ENCODE measurements at places on chromosomes 2 and 18.

- DNase-seq: no peak
Observed at GRCh38 chr18:6280211-6280743, 134.4 kb downstream of the L3MBTL4 start.

DNA sequence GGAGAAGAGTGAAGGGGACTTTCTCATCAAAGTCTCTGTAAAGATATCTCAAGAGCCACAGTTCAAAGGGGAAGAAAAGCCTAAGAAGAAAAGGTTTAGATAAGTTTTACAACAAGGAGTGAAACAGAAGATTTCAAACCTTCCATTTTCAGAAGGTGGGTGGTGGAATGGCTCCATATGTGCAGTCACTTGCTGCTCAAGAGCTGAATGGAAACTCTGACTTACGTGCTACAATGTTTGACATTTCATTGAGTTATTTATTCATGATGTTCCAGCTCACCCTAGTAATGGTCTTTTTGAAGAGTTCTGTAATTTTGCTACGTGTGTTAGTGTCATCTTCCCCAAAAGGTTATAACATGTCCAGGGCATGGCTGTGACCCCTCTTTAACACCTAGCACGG, 21.7 kb downstream of the LCT start:
- no peak for DNase-seq

DNA sequence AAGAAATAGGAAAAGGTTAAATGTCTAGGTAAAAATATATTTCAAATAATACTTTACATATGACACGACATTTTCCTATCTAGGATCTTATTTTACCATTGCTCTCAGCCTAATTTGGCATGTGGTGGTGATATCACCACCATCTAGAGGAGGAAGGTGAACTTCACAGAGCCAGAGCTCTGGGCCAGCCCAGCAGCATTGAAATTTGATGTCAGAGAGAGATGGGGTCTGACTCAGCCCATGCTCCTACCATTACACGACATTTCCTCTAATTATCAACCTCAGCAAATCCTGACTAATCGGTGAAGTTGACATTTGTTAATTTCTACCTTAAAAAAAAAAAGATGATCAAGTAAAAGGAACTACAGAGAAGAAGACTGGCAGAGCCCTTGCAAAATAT, 42.3 kb downstream of the LRRTM4 start:
- DNase-seq: no peak

- no peak for DNase-seq
Observed at GRCh38 chr18:77910347-77910746, 660.7 kb downstream of the GALR1 start.

DNA sequence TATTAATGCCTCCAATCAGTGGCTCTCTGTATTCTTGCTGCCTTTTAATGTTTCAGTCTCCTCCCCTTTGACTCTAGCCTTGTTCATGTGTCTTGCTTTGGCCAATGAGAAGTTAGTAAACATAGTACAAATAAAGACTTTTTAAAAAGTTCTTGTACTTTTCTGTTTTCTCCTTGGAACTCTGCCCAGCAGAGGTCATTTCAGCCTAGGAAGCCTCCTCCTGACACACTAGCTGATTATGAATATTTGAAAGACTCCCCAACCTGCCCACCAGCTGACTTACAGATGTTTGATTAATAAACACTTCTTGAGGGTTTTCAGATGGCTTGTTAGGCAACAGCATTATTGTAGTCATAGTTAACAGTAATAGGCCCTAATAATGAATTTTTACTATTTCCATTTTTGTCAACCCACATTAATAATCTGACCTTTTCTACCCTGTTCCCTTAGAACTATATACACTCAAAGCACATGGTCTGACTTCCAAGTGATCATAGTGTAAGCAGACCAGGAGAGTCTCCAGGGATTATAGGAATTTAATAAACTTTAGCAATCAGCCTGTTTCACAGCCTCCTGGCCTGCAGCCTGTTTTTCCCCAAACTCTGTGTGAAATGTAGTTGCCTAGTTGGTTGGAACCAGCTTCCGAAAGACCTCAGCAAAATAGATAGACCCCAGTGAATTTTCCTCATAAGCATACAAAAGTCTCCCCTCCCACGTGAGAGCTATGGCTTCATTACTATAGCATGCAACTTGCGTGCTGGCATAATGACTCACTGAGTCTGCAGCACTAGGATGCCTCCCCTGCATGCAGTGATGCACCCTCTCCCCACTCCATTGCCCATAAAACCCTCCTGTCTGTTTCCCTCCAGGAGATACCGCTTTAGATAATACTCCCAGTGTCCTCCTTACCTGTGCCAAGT, 670.7 kb upstream of the ZNF804A start:
- DNase-seq: no peak

DNA sequence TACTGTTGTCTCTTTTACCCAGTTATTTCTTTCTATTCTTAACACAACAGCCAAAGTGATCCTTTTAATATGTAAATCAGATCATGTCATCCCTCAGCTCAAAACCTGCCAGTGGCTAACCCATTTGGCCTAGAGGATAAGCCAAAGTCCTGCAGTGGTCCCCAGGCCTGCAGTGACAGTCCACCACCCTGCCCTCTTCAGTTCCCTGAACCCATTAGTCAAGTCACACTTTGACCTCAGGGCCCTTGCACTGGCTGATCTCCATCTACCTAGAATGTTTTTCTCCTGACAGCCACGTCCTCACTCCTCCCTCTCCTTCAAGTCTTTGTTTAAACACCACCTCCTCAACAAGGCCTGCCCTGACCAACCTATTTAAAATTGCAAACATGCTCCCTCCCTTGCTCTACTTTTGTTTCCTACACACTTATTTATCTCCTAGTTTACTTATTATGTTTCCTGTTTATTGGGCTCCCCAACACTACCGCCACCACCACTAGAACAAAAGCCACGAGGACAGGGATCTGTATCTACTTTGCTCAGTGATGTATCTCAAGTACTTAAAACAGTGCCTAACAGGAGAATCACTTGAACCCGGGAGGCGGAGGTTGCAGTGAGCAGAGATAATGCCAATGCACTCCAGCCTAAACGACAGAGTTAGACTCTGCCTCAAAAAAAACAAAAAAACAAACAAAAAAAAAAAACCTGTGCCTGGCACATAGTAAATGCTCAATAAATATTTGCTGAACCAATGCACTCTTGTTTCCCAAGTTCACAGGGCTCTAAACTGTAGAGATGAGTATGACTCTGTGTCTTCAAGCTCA, 9.3 kb downstream of the MREG start:
- no peak for DNase-seq

DNA sequence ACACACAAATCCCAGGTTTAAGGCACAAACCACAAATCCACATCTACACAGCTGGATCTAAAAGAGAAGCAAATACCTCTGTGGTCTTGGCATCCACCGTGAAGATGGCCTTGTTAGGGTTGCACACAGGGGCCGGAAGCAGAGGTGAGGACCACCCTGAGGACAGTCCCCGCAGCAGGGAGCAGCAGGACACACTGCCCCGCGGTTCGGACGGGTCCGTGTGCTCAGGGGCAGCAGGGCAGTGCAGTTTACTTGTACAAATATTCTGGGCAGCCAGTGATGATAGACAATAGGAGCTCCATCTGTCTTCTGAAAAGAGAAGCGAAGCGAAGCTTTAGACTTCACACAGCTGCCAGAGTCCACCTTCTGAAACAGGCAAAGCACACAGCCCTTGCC, 8.8 kb downstream of the PASK start:
- DNase-seq: no peak

DNA sequence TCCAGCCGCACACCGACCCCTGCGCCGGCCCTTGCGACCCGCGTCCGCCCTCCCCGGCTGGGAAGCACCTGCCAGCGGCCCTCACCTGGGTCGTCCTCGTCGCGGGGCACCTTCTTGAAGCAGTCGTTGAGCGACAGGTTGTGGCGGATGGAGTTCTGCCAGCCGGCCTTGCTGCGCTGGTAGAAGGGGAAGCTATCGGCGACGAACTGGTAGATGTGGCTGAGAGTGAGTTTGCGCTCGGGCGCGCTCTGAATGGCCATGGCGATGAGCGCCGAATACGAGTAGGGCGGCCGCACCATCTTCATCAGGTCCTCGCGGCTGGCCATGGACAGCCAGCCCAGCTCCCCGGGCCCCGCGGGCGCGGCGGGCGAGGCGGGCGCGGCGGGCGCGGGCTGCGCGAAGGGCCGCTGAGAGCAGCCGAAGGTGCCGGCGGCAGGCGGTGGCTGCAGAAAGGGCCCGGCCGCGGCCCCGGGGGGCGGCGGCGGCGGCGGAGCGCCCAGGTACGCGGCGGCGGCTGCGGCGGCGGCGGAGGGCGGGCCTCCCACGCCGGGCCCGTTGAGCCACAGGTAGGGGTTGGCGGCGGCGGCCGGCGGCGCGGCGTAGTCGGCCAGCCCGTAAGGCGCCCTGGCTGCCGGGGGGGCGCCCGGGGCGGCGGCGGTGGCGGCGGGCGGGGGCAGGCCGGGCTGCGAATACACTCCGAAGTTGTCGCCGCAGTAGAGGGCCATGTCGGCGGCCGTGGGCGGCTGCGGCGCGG, 505 bp downstream of the FOXI3 start:
- DNase-seq: peak; percentile 67

- no peak for DNase-seq
Observed at GRCh38 chr2:188848887-188849435, 125.2 kb upstream of the COL3A1 start.

DNA sequence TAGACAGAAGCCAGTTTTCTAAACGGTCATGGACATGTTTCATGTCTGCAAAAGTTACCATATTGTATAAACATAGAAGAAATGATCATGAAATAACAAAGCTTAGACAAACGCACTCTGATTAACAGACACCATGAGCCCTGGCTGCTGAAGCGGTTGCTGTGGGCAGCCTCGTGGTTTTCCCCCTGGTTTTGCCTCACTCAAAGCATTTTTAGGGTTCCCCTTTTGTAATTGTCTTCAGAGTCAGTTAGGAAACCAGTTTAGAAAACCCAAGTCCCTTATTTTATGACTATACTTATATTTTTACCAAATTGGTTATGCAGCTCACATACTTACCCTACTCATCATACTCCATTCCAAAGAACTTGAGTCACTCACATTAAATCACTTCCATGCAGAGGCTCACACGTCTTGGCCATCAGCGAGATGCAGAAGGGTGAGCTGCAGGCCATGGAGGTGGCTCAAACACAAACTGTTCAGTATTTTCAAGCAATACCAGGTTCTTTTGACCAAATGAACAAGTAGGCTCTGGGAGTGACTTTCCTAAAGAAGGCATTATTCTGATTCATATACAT, 105.6 kb upstream of the SALL3 start:
- peak; percentile 14 for DNase-seq

DNA sequence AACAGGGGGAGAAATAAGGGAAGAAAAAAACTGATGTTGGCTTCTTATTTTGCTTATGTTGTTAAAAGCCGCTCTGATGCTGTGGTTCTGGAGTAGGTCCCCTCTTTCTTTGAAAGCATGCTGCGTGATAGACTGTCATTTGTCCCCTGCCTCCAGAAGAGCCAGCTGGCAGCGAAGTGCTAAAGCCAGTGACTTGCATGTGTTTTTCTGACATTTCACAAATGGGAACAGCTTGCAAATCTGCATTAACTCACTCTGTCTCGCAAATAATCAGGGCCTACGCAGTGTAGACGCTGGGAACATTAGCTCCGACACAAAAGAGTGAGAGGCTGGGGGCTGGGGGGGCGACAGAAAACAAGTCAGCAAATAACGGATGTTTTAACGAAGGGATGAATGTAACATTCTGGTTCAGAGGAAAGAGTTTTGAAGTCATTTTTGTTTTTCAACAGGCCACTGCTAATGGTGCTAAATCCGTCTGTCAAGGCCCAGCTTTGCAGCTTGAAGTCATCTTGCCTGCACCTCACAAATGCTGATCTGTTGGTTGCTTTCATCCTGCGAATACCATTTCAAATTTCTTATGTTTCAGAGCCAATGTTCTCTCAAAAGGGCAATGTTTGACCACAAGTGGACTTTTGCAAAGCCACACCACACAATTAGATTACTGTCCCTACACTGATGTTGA, 68.8 kb upstream of the PIK3C3 start:
- no peak for DNase-seq

- no peak for DNase-seq
Observed at GRCh38 chr18:29841631-29842030, 1200.9 kb downstream of the DSC3 start.

- peak; percentile 31 for DNase-seq
Observed at GRCh38 chr2:8657423-8658062, 24.3 kb upstream of the ID2 start.

DNA sequence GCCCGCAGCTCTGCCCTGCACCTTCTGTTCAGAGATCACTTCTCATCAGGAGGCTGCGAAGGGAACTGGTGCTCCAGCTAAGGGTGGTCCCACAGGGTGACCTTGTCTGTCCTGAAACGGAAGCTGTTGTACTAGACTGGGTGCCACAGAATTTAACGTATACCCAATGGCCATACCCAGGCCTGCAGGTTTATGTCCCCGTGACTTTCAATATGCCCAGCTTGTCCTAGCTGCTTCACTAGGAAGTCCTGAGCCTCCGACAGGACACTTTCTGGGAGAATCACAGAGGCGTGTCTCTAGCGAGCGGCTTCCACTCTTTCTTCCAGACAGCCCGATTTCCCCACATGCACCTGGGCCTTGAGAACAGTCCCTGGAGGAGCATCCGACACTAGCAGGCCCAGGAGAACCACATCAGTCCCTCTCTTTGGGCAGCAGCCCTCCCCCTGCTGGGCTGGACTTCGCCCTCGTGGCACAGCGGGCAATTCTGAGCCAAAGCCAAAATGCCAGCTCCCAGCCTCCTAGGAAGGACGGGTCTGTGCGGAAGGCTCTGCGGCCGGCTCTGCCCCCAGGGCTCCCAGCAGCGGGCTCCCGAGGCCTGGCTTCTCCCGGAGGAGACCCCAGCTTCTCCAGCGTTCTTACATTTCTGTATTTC, 91.9 kb upstream of the OTOS start:
- no peak for DNase-seq

GRCh38 chr18:59159986-59160385, 20.3 kb downstream of the SEC11C start:
- no peak for DNase-seq

- no peak for DNase-seq
Observed at GRCh38 chr2:71889759-71890684, 257.6 kb downstream of the CYP26B1 start.

DNA sequence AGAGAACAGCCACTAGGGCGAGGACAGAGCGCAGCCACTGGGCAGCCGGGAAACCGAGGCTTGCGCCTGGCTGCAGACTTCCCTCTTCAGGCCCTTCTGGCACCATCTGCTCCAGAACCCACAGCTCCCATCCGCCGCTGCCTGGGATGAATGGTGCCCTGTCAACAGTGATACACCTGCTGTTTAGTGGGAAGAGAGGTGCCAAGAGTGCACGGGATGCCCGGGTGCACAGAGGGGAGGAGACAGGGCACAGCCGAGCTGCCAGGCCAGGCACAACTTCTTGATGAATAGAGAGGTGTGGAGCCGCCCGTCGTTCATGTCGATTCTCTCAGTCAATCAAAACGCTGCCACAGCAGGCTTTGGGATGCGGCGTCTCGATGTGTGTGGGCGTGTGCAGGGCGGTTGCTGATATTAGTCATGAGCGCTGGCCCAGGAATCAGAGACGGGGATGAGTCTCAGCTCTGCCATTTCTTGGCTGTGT, 39.5 kb downstream of the RRM2 start:
- DNase-seq: no peak

Data from hematopoietic multipotent progenitor cell (in vitro differentiated cells).